Stimulated activated naive CD4-positive, alpha-beta T cell treated with Interleukin-2 at 50 U/mL for 16 hours (primary cell): ENCODE measurements at places on chromosomes 3 and 15.

GRCh38 chr3:89223188-89223587 is 115.8 kb downstream of the EPHA3 start:
- no peak for DNase-seq

DNA sequence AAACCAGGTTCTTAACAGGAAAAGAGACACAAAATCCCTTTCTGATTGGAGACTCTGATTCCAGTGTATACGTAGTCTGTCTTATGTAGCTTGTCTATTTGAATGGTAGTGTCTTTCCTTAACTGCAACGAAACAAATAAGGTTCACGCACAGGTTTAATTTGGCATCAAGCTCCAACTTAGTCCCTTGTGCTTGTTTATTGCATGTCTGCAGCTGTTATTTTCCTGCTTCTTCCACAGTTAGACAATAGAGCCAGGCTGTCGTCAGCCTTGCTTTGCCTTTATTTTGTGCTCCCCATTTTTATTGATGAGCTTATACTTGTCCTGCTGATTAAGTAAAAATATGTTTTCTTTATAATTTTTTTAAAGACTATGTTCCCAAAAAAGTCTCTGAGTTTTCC is 152.7 kb upstream of the CDIN1 start:
- DNase-seq: no peak

- DNase-seq: peak; percentile 3
These were observed 32.7 kb downstream of the STARD9 start for GRCh38 chr15:42608110-42608531.

GRCh38 chr3:37997791-37998370 is 7.3 kb downstream of the VILL start:
- no peak for DNase-seq

DNA sequence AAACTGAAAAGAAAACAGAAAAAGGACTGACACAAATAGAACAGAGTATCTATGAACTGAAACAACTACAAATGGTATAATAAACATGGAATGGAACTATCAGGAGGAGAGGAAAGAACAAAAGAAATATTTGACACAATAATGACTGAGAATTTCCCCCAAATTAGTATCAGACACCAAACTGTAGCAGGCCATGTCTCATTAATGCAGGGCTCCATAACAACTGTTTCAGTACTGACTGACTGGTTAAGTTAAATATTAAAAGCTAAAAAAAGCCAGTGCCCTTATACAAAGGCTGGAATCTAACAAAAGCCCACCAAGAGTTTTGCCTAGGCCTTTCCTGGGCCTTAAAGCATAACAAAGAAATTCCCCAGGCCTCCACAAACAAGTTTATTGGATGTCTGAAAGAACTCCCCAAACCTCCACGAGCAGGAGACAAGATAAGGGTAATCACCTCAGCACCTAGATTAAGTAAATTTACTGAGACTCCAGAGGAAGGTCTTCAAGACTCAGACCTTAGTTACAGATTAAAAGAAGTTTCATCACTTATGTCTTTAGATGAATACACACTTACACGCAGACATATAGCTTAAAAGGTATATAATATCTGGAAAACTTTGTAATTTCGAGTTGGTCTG is 45.7 kb downstream of the KPNA1 start:
- no peak for DNase-seq

- DNase-seq: no peak
These were observed 12.2 kb downstream of the MAN2A2 start for GRCh38 chr15:90915216-90915807.

DNA sequence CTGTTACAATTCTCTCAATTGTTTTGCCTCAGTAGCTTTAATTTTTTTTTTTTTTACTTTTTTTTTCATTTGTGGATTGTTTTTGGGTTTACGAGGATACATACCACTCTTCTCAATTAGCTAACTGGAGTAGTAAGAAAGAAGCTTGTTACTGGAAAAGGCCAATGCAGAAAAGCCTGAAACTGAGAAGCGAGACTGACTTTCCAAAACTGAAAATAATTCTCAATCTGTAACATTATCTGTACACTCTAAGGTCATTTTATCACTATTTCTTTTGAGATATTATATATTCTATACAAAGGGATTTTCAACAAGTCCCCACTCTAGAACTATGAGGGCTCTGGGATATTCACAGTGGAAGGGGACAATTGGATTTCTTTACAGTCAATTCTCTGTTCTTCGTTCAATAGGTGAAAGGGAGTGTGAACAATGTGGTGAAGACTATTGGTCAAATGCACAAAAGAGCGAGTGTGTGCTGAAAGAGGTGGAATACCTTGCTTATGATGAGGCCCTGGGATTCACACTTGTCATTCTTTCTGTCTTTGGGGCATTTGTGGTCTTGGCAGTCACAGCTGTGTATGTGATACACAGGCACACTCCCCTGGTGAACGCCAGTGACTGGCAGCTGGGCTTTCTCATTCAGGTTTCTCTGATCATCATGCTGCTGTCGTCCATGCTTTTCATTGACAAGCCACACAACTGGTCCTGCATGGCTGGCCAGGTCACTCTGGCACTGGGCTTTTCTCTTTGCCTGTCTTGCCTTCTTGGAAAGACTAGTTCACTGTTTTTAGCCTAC is 83.9 kb upstream of the KCNAB1 start:
- no peak for DNase-seq

DNA sequence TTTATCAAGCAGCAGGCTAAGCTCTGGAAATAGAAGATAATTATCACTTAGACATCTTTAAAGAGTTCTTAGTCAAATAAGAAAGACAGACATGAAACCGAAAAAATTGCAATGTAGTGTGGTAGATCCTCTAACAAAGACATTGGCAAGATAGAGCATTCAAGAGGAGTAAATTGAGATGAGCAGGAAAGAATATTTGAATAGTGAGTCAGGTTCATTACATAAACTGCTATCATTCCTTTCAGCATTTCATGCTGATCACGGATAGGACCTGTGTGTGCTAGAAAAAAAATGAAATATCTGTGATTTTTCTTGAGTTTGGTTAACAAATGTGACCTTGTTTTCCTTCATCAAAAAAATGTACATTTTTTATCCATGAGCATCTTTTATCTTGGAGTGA is 460.9 kb downstream of the OTOL1 start:
- DNase-seq: no peak

DNA sequence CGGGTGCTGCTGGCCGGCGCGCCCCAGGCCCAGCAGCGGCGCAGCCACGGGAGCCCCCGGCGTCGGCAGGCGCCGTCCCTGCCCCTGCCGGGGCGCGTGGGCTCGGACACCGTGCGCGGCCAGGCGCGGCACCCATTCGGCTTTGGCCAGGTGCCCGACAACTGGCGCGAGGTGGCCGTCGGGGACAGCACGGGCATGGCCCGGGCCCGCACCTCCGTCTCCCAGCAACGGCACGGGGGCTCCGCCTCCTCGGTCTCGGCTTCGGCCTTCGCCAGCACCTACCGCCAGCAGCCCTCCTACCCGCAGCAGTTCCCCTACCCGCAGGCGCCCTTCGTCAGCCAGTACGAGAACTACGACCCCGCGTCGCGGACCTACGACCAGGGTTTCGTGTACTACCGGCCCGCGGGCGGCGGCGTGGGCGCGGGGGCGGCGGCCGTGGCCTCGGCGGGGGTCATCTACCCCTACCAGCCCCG is 777 bp downstream of the LOXL1 start:
- DNase-seq: peak; percentile 42

GRCh38 chr3:80391573-80391972 is 623.8 kb upstream of the ROBO1 start:
- DNase-seq: no peak

- peak; percentile 69 for DNase-seq
These were observed 72.6 kb downstream of the MYO1E start for GRCh38 chr15:59299929-59300617.
